ENCODE measurements at places on chromosomes 7 and 10.
A peak's percentile ranks its signal among the peaks of the same experiment; 100 is the strongest.

DNA sequence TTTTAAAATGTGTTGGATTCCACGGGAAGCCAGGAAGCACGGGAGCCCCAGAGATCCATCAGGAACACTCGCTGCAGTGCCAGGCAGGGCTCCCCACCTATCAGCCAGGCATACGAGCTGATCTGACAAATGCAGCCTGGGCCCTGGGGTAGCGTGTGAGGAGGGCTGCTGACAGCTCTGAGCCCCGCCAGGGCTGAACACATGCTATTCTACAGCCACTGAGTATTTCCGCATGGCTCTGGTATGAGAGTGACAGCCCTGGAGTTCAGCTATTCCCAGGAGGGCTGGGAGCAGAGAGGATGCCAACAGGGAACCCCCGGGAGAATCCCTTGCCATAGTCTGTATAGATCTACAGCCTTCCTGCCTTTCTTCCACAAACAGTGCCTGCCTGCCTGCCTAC lies 237.3 kb upstream of the ZMIZ1 start:
- H3K4me1 ChIP-seq, result peaks cover 4% of the 10 kb centered on the region
- no peak for DNase-seq
- peaks cover 7% of the 10 kb centered on the region for H3K27me3 ChIP-seq
- H3K27ac ChIP-seq, result no peak overlapping the region

- no peaks in the 10 kb centered on the region for H3K27me3 ChIP-seq
- no peak overlapping the region for H3K27ac ChIP-seq
- no peak overlapping the region for H3K4me3 ChIP-seq
- H3K4me1 ChIP-seq, result no peaks in the 10 kb centered on the region
- no peaks in the 10 kb centered on the region for H3K36me3 ChIP-seq
- no peak for DNase-seq
These were observed 36.2 kb upstream of the TMEM106B start for GRCh38 chr7:12174931-12175330.

GRCh38 chr10:660970-661596 lies 28.4 kb downstream of the DIP2C start:
- H3K27me3 ChIP-seq, result no peaks in the 10 kb centered on the region
- peak overlapping the region; percentile 53 for H3K27ac ChIP-seq
- DNase-seq, result no peak
- H3K36me3 ChIP-seq, result no peaks in the 10 kb centered on the region
- peaks cover 64% of the 10 kb centered on the region for H3K4me1 ChIP-seq
- no peak overlapping the region for H3K4me3 ChIP-seq

- no peak overlapping the region for H3K27ac ChIP-seq
- peaks cover 45% of the 10 kb centered on the region for H3K27me3 ChIP-seq
- no peaks in the 10 kb centered on the region for H3K4me1 ChIP-seq
- no peak for DNase-seq
These were observed 41.9 kb downstream of the PRSS2 start for GRCh38 chr7:142812437-142813215.

- no peaks in the 10 kb centered on the region for H3K27me3 ChIP-seq
- no peaks in the 10 kb centered on the region for H3K4me1 ChIP-seq
- no peak overlapping the region for H3K27ac ChIP-seq
- H3K4me3 ChIP-seq, result no peak overlapping the region
- H3K36me3 ChIP-seq, result peaks cover 4% of the 10 kb centered on the region
These were observed 18.4 kb downstream of the SPOCK2 start for GRCh38 chr10:72069751-72070526.

DNA sequence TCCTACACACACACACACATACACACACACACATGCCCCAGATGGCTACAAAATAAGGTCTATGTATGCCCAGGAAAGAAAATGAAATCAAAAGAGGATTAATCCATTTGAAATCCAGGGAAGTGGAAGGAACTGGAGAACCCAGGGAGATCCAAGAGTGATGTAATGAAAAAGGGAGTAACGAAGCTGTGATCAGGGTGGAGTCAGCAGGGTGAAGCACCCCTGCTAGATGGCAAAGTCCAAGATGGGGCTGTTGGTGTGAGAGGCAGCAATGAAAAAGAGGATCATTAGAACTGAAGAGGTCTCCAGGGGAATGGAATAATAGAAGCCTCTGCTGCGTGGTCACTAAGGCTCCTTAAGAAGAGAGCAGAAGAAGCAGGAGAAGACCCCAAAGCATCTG lies 43.6 kb upstream of the IL6 start:
- no peak overlapping the region for H3K4me3 ChIP-seq
- no peaks in the 10 kb centered on the region for H3K36me3 ChIP-seq
- H3K4me1 ChIP-seq, result no peaks in the 10 kb centered on the region
- H3K27ac ChIP-seq, result no peak overlapping the region

Data from tibial artery (tissue), 4 donors.